ENCODE measurements at places on chromosomes 12 and 14.

DNA sequence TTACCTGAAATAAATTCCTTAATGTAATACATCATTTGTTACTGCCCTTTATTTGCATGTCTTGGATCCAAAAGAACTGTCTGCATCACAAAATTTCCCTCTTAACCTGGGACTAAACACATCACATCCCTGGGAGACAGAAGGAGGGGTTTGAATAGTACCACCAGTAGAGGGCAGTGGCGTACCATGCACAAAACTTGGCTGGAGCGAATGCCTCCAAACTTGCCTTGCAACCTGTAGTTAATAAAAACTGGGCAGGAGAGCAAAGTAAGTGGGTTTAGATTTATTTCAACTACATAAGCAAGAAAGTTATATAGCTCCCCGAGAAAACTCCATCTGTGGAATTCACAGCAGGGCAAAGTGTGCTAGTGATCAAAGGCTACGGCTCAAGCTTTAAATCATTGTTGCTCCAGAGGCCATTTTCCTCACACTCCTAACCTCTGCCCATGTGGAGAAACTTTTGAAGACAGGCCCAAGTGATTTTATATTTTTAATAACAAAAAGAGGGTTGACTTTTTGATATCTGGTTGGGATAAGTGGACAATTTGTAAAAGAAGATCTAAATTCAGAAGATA is 1176.7 kb upstream of the SEL1L start:
- DNase-seq = no peak

- DNase-seq = no peak
Observed at GRCh38 chr14:89638891-89639290, 221.9 kb upstream of the FOXN3 start.

GRCh38 chr14:37263656-37264236 is 66.0 kb downstream of the MIPOL1 start:
- no peak for DNase-seq

DNA sequence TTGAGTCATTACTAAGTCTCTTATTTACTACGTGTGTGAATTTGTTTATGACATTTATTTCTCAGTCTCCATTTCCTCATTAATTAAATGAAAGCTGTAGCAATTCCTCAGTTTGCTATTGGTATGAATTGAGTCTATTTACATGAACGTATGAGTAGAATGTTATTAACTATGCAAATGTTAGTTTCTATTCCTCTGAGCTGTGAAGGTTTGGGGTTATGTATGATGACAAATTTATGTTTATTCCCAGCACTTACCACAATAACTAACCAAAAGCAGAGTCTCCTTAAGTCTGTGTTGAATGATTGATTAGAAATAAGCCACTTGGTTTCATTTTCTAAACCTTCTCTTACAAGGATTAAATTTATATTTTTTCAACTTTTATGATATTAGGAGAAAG is 1340.9 kb downstream of the FSCB start:
- no peak for DNase-seq

DNA sequence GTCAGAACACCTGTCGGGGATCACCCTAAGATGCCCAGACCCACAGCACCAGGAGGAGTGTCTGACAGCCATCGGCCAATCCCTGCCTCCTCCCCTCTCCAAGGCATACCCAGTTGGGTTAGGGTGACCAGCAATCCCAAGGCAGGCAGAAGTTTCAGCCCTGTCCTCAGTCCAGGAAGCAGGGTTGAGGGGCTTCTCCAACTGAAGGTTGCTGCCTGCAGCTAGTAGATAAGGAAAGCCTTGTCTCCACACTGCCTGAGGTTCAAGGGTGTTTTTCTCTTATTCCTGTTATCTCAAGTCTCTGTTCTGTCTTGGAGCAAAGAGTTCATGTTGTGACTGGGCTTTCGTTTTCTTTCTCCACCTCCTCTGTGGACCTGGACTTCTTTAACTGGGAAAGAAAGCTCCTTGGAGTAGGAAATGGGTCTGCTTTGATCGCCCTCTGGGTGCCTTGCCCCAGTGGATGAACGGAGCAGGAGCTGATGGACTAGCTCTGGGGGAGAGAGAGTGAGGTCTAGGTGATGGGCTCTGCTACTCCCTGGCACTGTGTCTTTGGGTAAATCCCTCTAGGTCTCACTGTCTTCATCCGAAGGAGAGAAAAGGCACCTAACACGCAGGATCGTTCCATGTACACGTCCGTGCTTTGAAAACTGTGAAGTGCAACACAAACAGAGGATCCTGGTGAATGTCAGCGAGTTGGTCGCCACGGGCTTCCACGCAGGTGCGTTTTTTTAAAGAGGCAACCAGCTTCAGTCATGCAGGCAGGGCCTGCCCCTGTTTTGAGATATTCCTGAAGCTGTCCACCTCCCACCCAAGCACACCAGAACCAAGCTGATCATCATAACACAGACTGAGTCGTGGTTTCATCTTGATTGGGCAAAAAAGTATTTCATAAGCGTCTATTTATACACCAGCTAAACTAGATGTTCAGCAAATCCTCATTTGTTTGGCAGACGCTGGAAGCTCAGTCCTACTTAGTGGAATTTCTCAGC is 52.5 kb upstream of the FOXN3 start:
- DNase-seq = no peak

DNA sequence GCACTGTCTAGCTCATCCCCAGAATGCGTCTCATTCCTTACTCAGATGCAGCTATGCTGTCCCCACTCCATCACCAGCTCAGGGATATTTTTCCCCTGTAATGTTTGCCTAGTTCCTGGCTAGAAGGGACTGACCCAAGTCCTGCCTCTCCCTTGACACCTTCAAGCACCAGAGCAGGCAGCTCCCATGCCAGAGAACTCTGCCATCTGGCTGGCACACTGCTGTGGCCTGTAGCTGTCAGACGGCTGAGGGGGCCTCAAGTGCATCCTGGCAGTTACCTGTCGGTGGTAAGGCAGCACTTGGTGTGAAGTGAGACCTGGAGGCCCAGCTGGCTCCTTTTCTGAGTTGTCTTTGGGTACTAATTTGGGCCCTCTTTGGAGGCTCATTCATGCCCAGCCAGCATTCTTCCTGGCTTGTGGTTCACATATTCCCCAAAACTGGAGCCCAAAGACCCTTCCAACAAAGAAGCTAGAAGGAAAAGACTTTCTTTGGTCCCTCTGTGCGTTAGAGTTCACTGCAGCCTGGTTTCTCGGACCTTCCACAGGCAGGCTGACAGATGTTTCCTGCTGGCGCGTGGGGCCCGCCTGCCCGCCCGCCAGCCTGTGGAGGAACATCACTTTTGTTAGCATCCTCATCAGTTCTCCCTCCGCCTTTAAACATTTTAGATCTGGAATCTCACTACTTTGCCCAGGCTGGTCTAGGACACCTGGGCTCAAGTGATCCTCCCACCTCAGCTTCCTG is 33.0 kb downstream of the RNF34 start:
- DNase-seq = no peak

DNA sequence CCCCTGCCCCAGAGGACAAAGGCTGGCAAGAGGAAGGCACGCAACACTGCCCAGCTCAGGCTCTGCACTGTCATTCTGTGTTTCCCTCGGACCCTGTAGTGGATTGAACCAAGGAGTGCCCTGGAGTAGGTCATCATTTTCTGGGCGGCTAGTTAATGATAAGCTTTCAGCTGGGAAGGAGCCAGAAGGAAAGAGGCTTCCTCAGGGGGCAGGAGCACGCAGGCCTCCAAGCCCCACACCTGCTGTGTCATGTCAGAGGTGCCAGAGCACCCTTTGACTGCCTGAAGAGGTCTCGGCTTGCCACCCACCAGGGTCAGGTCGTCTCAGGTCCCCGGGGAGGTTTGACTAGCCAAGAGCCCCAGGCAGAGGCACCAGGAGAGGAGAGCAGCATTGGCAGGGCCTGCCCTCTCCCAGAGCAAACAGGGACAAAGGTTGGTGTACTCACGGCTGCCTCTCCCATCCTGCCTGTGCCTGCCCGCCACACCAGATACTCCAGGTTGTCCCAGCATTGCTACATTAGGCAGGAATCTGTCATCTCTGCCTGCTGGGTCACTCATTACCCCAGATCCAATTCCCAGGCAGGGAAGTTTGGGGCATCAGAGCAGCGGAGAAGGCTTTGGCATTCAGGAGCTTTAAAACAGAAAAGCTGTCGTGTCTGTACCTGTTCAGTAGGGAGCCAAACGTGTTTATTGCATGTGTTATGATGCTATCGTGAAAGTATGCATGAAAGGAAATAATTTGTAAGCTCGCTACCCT is 33.5 kb upstream of the ATP2A2 start:
- no peak for DNase-seq

DNA sequence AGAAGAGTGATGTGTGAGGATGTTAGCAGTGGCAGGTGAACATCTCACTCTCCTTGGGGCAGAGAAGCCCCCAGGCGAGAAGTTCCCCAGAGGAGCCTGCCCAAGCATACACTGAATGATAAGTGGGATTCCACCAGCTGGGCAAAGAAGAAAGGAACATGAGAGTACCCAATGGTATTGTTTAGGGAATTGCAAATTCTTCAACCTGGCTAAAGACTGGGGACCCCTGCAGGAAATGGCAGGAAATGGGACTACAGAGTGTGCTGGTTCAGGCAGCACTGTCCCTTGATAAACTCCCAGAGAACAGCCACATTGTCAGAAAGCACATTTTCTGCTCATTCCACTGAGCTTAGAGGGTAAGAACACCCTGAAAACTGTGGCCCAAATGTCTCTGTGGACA is 121.3 kb downstream of the RPS29 start:
- no peak for DNase-seq

DNA sequence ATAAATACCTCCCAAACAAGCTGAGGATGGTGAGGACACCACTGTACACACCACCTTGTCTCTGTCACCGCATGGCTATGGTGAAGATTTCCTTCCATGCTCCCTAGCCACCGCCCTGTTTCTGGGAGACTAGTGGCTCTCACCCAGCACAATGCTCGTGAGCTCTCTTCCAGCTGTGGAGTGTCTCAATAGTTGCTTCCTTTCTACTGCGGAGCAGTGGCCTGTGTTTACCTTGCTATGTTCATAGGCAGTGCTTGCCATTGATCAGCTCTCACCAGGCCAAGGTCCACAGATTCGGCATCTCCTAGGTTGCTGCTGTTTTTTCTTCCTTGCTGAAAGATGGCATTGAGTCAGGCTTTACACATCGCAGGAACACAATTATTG is 313.6 kb upstream of the RTL1 start:
- no peak for DNase-seq

- DNase-seq = no peak
Observed at GRCh38 chr12:103012884-103013283, 55.4 kb downstream of the ASCL1 start.

GRCh38 chr14:103130965-103131364 is 7.7 kb downstream of the TNFAIP2 start:
- DNase-seq = no peak

GRCh38 chr12:120110550-120111501 is 5.7 kb downstream of the RAB35 start:
- DNase-seq = no peak

DNA sequence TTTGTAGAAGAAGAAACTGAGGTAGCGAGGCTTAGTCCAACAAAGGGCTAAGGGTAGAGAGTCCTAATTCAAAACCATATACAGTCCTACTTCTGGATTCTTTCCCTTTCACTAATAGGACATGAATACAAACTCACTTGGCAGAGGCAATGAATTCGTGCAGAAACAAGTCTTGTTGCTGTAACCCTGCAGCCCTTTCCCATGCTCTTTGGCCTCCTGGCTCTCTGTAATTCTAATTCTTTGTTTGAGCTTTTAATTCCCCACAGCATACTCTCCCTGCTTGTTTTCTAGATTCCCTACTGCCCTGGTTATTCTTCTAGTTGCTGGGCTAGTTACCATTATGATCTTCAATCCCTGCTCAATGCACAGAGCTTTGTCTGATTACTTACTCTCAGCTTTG is 381.4 kb downstream of the ETNK1 start:
- no peak for DNase-seq

DNA sequence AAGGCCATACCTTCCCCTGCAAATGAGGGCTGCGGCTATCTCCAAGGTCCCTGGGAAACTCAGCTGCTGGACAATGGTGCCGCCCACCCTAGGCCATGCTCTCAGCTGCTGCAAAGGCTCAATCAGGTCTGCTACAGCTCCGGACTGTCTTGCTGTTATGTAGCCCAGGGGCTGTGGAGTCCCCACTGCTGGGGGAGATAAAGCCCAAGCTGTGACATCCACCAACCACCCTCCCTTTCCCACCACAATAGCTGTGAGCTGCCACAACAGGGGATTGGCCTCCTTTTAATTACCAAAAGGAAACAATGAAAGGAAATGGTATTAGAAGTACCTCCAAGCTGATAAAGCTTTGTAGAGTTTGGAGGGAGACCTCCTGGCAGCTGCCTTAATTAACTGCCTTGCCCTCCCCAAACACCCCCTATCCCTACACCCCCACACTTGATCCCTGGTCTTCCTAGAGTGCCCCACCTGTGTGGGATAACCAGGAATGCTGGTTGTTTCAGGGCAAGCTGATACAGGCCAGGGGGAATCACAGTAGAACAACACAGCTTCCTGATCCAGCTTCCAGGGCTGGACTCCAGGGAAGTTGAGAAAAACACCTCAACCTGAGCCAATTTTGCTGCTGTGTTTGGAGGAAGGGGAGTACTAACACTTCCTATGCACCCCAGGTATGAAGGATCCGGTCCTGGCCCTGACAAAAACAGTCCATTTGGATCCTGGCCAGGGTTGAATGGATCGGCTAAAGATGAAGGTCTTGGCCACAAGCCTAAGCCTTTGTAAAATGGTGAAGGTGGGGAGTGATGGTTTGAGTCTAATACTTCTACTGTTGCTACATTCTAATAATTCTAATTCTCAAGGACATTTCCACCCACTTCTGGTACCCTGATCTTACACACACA is at the start of gene VWF:
Gene VWF (minus strand): TSS at position 260 of the 899 bp plus-strand sequence. CDS start 1,474 bp downstream, outside the sequence.
- no peak for DNase-seq

- DNase-seq = no peak
Observed at GRCh38 chr12:12450043-12450471, 93.2 kb downstream of the BORCS5 start.

DNA sequence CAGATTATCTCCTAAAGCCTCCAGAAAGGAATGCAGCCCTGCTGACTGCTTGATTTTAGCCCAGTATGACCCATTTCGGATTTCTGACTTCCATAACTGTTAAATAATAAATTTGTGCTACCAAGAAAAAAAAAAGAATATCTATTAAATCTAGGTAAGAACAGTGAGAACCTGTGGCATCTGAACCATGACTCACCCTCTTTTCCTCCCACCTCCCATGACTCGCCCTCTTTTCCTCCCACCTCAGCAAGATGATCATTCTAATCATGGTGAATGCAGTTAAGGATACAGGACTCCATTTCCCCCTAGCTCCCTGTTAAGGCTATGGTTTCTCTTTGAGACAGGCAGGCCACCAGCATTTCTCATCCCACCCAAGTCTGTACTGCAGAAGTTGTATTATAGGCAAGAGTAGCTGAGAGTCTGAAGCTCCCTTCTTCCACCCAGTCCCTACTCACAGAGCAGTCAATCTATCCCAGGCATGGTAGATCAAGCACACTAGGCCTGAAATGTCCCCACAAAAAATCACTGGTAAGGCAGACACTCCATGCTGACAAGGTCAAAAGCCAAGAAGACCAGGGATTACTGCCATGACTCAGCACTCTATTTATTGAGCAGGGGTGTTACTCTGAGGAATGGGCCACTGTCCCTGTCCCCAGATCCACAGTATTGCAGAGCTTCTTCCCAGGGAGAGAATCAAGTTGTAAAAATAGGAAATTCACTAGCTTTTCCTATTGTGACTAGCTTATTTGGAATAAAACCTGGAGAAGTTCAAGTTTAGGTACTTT is 188.9 kb downstream of the ADAMTS20 start:
- DNase-seq = no peak
